ENCODE measurements at places on chromosomes 12 and 14. TPM values are rescaled to one million over a fixed set of nuclear protein-coding genes. Genes with fewer than 3 reads are reported as not detected.

DNA sequence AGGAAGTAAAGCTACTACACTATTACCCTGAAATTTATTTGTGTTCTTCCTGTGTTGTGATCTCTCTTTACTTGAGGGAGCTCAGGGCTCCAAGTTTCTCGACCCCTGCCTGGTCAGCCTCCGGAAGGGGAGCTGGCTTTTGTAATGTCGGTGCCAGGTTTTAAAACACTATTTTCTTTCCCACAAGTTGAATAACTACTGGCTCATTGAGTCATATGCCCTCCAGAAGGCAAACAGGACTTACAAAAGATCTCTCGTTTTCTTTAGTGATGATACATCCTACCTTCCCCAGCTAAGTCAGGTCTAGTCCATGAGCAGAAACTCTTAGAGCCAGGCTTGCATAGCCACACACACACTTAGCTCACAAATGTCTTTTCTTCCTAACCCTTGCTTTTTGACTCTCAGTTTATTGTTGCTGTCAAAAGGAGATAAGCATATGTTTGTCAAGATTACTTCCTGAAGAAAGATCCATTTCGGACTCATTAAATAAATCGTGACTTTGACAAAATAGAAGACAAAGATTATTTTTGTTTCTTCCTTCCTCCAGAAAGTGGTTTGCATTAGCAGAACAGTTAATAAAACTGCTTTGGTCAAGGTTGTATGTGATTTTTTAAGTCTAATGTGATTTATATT is 209.8 kb upstream of the FLRT2 start:
- H3K4me3 ChIP-seq: no peak overlapping the region
- no peaks in the 10 kb centered on the region for H3K27me3 ChIP-seq
- no peaks in the 10 kb centered on the region for H3K36me3 ChIP-seq
- H3K4me1 ChIP-seq: no peaks in the 10 kb centered on the region
- no peak overlapping the region for H3K27ac ChIP-seq
- DNase-seq: no peak

- H3K36me3 ChIP-seq: no peaks in the 10 kb centered on the region
- no peaks in the 10 kb centered on the region for H3K4me1 ChIP-seq
- peaks cover 3% of the 10 kb centered on the region for H3K27me3 ChIP-seq
- H3K4me3 ChIP-seq: no peak overlapping the region
Observed at GRCh38 chr12:106914796-106915634, 40.7 kb upstream of the TMEM263 start.

GRCh38 chr12:67414011-67414715 is 145.0 kb downstream of the CAND1 start:
- no peaks in the 10 kb centered on the region for H3K4me1 ChIP-seq
- no peak for DNase-seq
- H3K27ac ChIP-seq: no peak overlapping the region
- no peaks in the 10 kb centered on the region for H3K36me3 ChIP-seq
- no peaks in the 10 kb centered on the region for H3K27me3 ChIP-seq
- H3K4me3 ChIP-seq: no peak overlapping the region

The ITGB7 gene
- 6.2 TPM for total RNA-seq

The CCDC177 gene
- 0.08 TPM for total RNA-seq

The GPRC5D gene
- total RNA-seq: not detected
